Activated naive CD4-positive, alpha-beta T cell (primary cell): ENCODE measurements at places on chromosomes 4 and X.

DNA sequence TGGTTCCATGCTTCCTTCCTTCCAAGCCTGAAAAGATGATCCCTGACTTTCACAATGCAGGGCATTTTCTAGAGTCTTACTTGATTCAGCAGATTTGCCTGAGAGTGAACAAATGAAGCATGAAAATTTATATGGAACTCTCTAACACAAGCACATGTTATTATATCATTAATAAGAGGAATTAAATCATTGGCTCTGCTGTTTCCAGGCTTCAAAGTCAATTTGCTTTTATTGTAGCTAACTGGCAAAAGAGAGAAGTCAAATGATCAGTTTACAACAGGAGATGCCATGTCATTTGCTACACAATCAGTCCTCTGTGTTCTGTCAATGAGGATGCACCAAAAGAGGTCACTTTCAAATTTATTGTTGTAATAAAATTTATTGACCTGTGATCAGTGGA is 101.5 kb upstream of the UGT8 start:
- DNase-seq = no peak

DNA sequence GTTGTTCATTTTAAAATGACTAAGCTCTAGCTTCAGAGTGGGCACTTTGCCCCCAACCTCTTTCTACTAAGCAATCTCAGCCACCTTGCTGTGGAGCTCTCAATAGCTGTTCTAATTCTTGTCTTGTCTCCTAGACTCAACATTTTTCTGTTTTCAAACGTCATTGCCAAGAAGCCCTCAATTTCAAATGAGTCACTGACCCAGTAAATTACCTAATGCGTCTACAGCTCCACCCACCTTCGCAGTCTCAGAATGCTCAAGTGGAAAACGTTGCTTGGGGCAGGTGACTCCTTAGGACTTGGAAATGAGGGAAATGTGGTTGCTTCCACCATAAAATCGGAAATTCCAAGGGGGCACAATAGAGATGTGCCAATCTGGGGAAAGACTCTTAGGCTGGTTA is 59.0 kb downstream of the ING2 start:
- no peak for DNase-seq

DNA sequence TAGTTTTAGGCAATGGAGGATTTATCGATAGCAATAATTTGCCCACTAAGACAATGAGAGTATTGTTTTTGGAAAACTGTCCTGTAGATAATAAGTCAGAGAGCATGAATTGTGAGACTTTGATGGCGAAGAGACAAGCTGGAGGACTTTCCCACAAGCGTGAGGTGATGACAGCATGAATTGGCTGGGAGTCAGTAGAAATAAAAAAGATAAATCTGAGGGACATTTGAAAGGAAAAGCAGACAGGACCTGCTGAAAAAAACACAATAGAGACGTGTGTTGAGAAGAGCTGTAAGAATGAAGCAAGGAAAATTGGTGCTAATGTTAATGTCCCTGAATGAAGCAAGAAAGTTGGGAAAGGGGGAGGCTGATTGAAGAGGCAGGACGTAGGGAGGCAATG is 233.5 kb downstream of the DCTD start:
- no peak for DNase-seq

GRCh38 chrX:133359466-133359865 is 55.8 kb downstream of the GPC4 start:
- DNase-seq = no peak

GRCh38 chr4:116358633-116359222 is 726.6 kb downstream of the TRAM1L1 start:
- DNase-seq = no peak

GRCh38 chrX:39682778-39683177 is 415.0 kb downstream of the BCOR start:
- DNase-seq = no peak

- DNase-seq = no peak
Observed at GRCh38 chr4:68948044-68948743, 3.4 kb downstream of the UGT2A3 start.

- peak; percentile 0 for DNase-seq
Observed at GRCh38 chr4:165873298-165874071, 448 bp downstream of the TLL1 start.

GRCh38 chr4:53173576-53173975 is 192.3 kb downstream of the SCFD2 start:
- DNase-seq = no peak

- no peak for DNase-seq
Observed at GRCh38 chr4:3521621-3522325, 10.4 kb downstream of the LRPAP1 start.

DNA sequence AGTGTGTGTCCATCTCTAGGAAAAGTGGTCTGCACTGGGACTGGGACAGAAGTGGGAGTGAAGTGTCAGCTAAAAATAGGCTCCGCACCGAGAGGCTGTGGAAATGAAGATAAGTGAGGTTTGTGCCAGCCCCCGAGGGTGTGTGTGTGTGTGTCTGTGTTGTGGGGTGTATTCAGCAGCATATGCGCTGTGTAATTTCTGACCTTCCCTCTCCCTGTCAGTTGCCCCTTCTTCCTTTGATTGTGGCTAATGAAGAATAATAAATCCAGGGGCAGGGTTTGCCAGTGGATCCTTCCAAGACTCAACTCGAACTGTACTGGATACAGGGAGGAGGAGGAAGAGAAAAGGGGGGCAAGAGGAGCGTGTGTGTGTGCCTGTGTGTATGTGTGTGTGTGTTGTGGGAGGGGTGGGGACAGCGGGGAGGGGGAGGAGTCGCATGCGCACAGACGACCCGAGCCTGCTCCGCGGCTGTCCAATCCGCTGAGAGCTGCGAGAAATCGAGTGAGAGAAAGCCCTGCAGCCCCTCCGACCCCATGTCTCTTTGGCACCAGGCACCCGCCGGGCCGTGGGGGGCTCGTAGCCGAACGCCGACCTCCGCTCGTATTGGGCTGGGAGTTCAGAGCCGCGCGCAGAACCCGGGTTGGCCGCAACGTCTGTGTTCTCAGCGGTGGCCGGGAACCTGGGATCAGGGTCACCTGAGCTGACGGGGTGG is 916 bp upstream of the POU4F2 start:
- no peak for DNase-seq

DNA sequence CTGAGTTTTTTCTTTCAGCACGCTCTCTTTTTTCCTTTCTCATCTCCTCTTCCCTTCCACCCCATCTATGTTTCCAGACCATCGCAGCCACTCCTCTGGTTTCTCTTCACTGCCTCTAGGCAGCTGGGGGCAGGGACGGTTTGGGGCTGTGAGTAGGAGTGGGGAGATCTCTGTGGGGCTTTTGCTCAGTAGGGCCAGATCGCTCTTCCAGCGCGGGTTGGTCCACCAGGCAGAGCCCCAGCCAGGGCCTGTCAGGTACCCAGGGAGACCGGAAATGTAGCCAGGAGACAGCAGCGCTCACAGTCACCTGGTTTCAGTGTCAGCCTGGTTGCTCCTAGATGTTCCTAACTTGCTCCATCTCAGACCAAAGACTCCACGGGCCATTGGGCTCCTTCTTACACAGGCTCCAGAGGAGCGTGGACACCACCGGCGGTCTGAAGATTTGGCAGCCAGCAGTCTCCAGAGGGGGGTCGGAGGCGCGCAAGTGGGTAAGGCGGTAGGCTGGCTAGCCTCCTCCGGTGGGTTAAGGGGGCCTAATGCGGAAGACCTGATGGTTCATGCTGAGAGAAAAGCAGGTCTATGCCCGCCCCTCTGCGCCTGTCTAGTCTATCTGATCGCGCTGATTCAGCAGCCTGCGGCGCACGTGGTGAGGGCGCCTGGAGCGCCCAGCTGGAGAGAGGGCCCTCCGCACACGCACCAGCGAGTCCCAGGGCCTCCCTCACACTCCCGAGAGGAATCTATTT is 1.8 kb downstream of the FGF5 start:
- no peak for DNase-seq

DNA sequence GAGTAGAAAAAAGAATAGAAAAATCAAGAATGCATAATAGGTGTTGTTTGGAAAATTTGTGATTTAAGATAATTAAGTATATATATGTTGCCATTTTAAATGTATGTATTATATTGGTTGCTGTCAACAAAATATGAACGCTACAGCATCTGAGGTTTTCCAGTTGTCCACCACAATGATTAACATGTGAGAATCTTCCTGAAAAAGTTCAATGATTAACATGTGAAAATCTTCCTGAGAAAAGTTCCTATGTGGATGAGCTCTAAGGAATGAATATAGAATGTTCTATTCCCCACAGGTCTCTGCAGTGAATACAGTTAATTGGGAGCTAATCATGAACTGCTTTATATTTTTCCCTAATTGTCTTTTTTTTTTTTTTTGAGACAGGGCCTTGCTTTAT is 214.7 kb downstream of the CBR4 start:
- no peak for DNase-seq

- DNase-seq = no peak
Observed at GRCh38 chr4:34182306-34182705, 2062.0 kb downstream of the ARAP2 start.

DNA sequence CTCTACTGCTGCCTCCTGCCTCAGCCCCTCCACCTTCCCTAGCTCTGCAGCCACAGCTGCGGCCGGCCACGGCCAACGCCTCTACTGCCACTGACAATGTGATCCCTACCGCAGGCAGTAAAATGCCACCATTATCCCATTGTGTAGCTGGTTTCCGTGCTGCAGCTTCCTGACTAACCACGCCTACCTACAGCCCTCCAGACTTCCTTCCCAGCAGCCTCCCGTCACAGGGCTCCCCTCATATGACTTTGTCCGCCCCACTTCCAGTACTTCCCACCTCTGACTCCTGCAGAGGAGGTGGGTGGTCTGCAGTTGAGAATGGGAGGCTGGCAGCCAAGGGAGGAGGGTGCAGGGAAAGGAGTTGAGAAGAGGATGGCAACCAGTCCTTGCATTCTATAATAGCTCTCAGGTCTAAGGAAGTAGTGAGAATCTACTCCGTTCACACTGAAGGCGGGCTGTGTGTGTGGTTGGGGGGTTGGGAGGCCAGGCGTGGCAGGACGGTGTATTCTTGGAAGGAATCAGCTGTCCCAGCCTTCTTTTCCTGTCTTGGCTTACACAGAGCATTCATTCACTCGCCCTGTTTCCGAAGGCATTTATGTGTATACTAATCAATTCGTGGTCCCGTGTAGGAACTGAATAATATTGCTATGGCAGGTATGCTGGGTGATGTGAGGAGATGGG is 33.1 kb upstream of the USP51 start:
- no peak for DNase-seq

DNA sequence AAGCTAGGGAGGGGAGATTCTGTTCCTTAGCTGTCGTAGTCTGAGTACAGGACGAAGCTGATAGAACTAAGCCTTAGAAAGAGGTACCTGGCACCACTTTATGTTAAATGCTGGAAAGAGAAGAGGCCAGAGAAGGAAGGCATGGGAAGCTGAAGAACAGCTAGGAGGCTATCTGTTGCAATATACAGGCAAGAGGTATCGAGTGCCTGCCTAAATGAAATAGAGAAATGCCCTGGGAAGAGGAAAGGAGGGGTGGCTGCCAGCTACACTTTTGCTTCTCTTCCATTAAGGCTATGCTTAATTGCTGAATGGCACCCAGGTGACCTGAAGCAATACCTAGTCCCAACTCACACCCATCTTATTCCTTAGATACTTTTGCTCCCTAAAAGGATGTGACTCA is 380.4 kb upstream of the FGF13 start:
- DNase-seq = no peak

- DNase-seq = no peak
Observed at GRCh38 chrX:77786365-77786680, 307 bp upstream of the ATRX start.

GRCh38 chrX:83511208-83511607 is 3.1 kb downstream of the POU3F4 start:
- no peak for DNase-seq

- no peak for DNase-seq
Observed at GRCh38 chr4:109294006-109294405, 8.5 kb downstream of the COL25A1 start.

GRCh38 chr4:88610771-88611170 is 18.5 kb downstream of the HERC3 start:
- no peak for DNase-seq

DNA sequence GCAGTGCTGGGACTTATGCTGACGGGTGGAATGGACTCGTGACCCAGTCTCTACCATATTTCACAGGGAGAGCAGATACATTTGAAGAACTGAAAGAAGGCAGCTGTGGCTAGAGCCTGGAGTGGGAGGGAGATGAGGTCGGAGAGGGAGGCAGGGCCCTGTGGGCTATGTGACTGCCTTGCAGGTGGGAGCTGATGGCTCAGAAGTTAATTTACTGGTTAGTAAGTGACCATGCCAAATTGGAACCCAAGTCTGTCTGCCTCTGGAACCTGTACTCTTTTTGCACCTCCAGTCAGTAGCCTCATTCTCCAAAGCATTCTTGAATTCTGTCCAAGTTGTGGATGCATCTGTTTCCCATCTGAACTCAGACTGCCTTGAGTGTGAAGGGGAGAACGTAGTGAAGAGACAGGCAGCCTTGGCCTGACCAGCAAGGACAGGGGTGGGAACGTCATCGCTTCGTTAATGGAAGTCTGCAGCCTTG is 92.3 kb downstream of the REPS2 start:
- no peak for DNase-seq

- no peak for DNase-seq
Observed at GRCh38 chrX:38917954-38918353, 116.7 kb downstream of the MID1IP1 start.

DNA sequence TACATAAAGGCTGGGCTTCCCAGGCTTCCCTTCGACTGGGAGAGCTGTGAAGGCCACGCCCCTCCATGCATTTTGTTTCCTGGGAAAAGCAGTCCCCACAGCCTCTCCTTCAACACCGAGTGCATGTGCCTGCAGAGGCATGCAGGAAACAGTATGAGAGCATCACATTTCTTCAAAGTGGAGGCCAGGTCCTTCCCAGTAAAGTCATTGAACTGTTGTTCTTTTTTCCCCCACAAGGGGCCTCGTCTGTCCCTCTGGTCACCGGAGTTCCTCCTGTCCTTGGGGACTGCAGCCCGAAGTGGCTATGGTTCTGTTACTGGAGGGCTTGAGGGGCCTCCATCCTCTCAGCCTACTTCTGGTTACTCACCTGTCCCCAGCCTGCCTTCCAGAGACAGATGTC is 56.0 kb downstream of the RAI2 start:
- DNase-seq = no peak

- peak; percentile 20 for DNase-seq
Observed at GRCh38 chr4:125314676-125315575, at the start of gene FAT4. TSS of gene FAT4 (plus strand) at chr4:125314955. CDS start at chr4:125316412, 1,457 bp downstream.

GRCh38 chrX:117972711-117973109 is 143.9 kb downstream of the KLHL13 start:
- no peak for DNase-seq

- DNase-seq = no peak
Observed at GRCh38 chrX:20968996-20969395, 405.2 kb upstream of the CNKSR2 start.

DNA sequence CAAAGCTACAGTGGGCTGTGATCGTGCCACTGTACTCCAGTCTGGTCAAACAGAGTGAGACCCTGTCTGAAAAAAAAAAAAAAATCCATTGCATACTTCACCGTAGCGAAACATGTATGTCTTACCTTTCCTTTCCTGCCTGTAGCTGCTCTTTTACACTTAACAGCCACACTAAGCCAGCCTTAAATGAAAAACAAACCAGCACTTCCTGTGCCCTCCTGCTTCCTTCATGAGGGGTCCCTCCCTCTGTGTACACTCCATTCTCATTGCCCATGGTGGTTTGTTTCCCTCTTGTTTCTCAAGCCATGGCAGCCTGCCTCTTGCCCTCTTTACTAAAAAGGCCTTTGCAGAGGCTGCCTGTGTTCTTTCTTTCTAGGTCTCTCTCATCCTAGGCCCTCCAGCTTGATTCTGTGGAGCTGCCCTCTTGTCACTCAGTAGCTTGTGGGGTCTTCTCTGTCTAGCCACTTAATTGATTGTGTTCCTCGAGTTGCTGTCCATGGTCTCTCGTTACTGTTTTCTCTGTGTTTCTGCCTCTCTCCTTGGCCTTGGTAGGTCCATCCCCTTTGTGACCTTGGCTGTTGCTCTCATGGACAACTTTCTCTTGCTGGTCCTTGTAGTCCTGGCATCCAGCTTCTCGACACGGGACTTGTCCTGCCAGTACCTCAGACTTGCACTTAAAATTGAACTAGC is 52.1 kb upstream of the MSANTD1 start:
- DNase-seq = no peak
